Lower leg skin (tissue), 4 donors: ENCODE measurements at places on chromosomes 5 and 9.

DNA sequence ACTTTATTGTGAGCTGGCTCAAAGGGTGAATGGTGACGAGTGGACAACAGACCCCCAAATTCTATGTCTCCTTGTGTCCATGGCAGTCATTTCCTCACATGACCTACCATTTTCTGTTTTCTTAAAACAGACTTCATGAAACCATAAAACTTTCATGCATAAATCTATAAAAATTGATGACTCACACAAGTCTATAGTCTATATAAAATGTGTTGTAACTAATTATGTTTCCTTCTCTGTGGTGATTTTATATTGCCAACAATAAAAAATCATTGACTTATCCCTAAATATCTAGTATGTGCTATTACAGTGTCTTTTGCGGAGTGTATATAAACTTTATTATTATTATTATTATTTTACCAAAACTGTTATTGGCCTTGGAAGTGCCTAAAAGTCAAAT, 382.4 kb downstream of the MAT2B start:
- DNase-seq, result no peak

DNA sequence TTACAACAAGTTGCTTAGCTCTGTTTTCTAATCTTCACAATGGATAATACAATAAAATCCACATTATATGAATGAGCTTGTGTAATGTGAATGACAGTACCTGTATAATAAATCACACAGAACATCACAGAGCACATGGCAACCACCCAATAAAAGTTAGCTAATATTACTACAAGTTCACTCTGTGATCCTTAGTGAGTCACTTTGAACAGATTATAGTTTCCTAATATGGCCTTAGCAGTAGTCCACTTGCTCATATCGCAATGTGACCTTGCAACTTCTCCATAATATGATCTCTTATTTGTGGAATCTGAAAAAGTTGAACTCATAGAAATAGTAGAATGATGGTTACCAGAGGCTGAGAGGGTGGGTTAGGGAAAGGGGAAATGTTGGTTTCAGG, 361.3 kb downstream of the PTPRD start:
- no peak for DNase-seq

DNA sequence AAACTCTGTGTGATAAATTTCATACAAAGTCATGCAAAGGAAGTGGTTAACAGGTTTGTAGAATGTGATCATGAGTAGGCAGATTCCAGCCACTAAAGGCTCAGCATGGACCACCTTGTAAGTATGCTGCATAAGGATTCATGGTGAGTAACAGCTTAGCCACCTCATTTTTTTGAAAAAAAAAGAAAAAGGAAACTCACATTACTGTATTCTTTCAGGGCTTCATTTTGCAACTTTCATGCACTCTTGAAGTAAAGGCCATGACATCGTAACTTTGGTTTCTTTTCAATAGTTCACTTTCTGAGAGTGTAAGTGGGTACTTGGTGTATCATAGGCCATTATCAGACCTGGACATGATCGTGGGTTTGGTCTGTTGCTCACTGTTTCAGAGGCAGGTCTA, 175.1 kb downstream of the PCSK1 start:
- DNase-seq, result no peak

DNA sequence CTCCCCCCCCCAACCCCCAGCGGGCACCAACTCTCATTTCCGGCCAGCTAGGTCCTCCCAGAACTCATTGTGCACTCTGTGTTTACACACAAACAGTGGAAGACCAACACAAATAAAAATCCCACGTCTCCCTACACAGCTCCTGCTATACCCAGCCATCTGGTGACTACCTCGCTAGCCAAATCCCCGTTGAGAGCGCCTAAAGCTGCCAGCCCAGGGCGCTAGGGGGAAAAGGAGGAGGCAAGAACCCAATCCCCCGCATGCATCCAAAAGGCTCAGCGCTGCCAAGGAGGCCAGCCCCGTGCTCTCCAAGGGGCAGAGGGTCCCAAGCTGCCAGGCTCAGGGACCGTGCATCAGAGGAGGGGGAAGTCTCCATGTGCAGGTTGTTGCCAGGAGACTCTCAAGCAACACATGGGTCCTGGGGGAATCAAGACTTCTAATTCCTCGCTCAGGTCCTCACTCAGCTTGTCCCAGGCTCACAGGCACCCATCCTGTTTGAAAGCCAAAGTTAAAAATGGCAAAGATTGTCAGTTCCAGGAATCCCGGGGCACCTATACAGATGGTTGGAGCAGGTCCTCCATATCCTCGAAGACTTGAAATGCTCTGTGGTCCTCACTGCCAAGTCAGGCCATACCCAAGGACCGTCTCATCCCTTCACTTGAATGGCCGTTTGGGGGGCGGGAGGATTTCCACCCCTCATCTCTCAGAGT, 2.7 kb downstream of the ASTN2 start:
- DNase-seq, result no peak

DNA sequence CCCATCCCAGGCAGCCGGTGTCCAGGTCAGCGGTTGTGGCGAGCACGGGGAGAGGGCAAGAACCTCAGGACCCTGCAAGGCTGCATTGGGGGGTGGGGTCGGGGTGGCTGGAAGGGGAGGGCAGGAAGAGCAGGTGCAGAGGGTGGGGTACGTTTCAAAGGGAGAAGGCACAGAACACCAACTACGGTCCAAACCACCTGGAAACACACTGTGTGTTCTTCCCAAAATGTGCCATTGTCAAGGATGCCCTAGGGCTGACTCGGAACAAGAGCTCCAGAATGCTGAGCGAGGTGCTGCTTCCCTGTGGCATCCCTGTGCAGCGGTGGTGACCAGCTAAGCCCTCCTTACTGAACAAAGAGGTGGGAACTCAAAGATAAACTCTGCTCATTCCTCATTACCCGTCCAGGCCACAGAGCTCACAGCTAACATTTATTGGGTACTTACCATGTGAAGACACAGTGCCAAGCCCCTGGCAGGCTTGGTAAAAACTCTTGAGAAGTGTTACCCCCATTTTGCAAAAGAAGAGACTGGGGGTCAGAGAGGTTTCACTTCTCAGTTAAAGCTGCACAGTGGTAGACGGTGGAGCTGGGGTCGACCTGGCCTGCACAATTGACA, 153.8 kb downstream of the COL23A1 start:
- no peak for DNase-seq

DNA sequence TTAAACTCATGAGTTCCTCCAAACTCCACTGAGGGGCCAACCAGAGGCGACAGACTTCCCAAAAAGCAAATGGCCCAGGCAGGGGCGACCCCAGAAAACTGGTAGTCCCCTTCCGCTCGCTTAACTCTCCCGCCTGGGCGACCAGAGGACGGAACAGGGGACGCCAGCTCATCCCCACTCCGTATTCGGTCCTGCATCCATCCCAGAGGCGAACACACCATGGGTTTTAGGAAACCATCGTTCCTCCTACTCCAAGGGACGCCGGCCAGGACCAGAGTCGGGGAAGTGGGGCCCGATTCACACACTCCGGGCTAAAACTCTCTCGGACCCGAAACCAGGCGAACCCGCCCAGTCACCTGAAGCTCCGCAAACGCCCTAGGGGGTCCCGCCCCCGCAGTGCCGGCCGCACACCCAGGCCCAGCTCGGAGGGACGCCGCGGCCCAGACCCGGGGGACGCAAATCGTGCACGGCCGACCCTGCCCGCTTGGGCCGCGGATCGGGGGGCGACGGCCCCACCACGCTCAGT, 478 bp downstream of the TEX10 start:
- peak; percentile 27 for DNase-seq
